Naive B cell (primary cell): ENCODE measurements at places on chromosomes 7 and 10. TPM values are rescaled to one million over a fixed set of nuclear protein-coding genes. Genes with fewer than 3 reads are reported as not detected.

DNA sequence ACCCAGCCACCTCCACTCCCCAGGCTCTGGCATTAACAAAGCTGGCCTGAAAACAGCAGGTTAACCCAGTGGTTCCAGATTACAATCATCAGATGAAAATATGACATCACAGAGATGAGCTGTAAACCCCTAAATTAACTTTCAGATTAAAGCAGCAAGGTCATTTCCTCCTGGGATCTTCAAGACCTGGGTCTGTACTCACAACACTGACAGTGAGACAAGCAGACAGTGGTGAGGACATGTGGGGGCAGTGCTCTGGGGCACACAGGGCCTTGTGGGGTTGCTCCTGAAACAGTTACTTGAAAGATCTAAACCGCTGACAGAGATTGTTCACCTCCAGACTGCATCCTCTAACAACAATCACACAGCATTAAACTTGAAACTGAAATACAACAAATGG, 134.1 kb downstream of the ZNF438 start:
- no peak for DNase-seq

DNA sequence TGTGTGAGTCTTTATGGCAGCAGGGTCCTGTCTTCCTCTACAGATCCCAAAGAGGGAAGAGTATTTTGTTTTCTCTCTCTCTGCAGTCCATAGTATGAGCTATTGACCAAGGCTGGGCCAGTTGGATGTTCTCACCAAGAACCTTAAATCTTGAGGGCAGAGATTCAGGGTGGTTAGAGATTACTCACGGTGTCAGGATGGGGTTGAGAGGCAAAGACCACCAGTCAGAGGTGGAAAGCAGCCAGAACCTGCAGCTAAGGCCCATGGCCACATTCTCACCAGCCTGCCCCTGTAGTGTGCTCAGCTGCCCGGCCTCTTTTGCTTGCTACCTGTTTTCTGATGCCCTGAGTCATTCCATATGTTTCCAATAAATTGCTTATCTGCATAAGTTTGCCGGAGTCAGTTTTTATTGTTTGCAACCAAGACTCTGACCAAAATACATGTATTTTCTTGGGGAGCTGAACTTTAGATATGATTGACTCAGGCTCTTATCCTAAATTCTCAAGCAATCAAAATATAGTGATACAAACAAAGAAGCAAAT, 67.0 kb downstream of the MAP3K8 start:
- no peak for DNase-seq

GRCh38 chr10:2130705-2131305, 393.5 kb upstream of the ADARB2 start:
- DNase-seq = no peak

DNA sequence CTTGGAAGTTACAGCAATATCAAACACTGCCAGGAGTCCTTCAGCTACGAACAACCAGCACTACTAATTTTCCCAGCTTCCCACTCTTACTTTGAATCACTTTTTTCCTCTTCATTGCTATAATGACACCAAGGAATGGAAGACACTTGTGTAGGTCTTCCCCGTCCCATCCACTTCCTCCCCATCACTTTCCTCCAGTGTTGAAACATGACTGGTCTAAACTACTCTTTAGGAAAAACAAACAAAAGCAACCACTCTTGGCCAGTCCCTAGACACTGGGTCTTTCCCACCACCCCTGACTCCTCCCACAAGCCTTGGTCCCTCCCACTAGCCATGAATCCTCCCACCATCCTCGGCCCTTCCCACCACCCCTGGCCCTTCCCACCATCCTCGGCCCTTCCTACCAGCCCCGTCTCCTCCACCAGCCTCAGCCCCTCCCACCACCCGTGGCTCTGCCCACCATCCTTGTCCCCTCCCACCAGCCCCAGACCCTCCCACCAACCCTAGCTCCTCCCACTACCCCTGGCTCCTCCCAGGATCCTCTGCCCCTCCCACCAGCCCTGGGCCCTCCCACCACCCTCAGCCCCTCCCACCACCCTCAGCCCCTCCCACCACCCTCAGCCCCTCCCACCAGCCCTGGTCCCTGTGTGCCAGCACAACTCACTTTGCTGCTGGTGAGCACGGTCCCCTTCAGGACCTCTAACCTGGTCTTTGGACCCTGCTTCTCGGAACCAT, 68.5 kb downstream of the CXCL12 start:
- no peak for DNase-seq

BCCIP gene
- 78.5 TPM for polyA plus RNA-seq

GRCh38 chr7:131106681-131107336, 220.9 kb upstream of the MKLN1 start:
- DNase-seq = peak; percentile 70

GRCh38 chr7:105653441-105654005, 72.2 kb upstream of the EFCAB10 start:
- DNase-seq = no peak

DNA sequence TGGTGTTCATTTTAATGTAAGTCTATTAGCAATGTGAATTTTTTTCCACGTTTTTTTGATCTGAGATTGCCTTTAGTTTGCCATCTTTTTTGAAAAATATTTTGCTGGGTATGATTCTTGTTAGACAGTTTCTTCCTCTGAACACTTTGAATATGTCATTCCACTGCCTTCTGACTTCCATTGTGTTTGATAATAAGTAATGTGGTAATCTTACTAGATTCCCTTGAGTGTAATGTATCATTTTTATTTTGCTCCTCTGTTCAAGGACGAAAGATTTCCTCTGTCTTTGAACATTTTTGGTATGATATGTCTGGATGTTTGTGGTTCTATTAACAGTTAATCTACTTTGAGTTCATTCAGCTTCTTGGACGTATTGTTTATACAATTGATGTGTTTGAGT, 371.4 kb downstream of the SUGCT start:
- no peak for DNase-seq

DNA sequence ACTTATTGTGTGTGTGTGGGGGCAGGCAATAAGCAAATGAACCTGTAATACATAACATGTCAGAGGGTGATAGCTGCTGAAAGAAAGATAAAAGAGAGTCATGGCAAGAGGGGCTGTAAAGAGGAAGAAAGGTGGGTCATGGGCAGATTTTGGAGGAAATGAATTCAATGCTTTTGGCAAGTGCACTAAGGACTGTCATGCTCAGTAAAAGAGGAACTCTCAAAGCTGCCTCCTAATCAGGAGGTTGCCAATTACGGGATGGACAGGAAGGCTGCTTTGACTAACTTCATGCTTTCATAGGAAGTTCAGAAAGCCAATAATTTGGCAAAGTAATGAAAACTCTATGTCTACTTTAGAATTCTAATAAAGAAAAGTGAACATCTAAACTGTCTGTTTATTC, 401.2 kb downstream of the SH2D4B start:
- no peak for DNase-seq

ASZ1 gene
- not detected for polyA plus RNA-seq

DNA sequence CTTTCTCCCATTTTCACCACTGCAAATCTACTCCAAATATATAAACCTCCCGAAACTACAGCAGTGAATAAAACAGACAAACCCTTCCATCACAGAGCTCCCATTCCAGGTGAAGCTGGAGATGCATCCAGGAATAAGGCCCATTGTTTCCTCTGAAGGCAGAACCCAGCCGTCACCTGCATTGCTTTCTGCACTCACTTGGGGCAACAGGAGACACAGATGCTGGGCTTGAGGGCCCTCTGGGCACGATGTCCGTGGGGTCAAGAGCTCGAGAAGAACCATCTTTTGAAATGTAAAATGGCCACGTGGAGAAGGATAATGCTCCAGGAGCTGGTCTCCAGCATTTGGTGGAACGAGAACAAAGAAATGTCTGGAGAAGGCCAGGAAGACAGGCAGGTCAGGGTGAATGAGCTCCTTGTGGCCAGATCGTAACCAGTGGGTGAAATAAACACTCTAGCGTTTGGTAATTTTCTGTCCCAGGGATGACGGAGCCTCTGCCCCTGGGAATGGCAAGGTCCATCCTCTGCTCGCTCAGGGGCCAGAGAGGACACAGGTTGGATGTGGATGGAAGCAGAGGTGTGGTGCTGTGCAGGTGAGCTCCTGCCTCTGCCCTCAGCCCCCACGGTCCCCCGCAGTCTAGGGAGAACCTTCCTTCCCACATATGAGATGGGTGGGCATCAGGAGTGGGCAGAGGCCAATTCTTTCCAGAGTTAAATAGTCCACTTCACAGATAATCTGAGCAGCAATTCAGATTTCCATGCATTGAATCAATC, 556.1 kb downstream of the DNAJB6 start:
- DNase-seq = no peak

GRCh38 chr10:20041931-20042330, 225.7 kb downstream of the PLXDC2 start:
- no peak for DNase-seq

CDK13 gene
- polyA plus RNA-seq = 148 TPM

- no peak for DNase-seq
Measured at GRCh38 chr7:68613897-68614296, 984.4 kb upstream of the AUTS2 start.

GRCh38 chr7:68258609-68259008, 1262.0 kb downstream of the TYW1 start:
- no peak for DNase-seq

DNA sequence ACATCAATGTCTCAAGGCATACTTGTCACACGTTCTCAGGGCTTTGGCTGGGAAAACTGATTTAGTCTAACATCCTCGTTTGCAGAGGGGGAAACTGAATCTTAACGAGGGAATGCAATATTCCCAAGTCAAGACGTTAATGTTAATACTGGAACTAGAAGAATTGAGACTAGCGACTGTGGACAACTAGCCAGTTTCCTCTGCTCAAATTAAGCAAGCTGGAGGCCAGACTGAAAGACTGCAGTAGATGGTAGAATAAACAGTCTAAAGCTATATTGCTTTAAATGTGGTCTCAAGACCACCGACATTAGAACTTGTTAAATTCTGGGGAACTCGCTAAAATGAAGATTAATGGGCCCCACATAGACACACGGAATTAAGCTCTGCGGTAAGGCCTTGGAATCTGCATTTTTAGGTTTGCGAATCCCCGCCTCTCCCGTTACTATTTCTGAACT, 639 bp upstream of the TFAM start:
- DNase-seq = no peak

OR2A42 gene
- 0.97 TPM for polyA plus RNA-seq

YWHAG gene
- 2.3 TPM for polyA plus RNA-seq

DNA sequence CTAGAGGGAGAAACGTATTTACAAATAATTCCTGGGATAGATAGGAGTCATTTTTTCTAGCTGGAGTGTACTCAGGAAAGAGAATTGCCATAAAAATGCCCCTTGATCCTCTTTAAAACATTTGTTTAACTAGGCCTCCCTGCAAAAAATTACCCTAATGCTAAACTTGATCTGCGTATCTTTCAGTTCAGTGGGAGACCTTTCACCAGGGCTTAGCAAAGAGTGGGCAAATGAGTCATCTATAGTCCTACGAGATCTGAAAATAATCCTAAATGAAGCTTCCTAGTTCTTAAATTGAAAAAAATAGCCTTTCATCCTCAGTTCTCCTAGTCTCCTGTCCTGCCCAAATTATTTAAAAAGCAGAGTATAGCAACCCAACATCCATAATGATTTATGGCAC, 198.6 kb upstream of the FRMD4A start:
- DNase-seq = no peak

GRCh38 chr10:62270020-62270419, 1.4 kb upstream of the RTKN2 start:
- DNase-seq = no peak

DNA sequence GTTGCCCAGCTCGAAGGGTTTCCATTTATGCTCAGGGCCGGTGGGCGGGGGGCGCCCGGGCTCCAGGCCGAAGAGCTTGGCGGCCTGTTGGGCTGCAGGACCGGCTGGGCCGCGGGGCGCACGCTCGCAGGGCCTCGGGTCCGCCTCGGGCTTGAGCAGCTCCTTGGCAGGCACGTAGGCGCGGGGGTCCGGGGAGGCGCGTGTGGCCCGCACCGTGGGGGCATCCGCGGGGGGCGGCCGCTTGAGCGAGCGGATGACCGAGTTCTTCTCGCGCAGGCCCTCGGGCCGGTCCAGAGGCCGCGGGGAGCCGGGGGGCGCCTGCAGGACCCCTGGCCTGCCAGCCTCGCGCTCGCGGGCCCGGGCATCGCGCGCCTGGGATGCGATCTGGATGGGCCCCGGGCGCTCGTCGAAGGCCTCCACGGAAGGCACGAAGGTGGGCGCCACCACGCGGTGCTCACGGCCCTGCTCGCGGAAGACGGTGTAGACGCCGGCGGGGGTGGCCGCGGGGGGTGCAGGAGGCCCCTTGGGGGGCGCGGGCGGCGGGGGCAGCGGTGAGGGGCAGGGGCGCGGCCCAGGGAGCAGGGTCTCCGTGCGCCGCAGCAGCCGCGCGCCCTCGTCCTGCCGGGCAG, 35.2 kb downstream of the TNRC18 start:
- DNase-seq = no peak

FRA10AC1 gene
- 5.9 TPM for polyA plus RNA-seq

DNA sequence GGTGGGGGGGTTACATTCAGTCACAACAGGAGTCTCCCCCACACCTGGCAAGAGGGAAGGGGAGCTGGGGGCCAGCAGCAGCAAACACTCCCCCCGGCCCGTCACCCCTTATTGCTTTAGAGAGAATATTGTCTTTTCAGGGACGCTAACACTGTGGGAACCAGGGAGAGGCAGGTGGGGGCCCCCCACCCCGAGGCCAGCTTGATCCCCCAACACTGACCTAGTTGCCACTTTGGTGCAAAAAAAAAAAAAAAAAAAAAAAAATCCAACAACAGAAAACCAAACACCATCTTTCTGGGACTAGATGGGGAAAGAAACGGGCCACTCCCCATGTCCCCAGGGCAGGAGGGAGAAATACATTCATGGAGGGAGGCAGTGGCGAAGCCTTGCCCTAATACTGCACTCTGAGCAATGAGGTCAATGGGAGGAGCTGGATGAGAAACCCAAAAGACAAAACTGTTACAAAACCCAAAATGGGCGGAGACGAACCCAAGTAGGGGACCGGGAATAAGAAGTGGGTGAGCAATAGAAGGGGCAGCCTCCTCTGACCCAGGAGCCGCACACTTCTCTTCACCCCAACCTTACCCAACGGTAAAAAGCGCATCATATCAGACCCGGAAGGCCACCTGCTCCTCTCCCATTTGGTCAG, 6.5 kb downstream of the GNB2 start:
- DNase-seq = no peak

GJD4 gene
- not detected for polyA plus RNA-seq

OR6B1 gene
- not detected for polyA plus RNA-seq

BAZ1B gene
- 16.1 TPM for polyA plus RNA-seq

DNA sequence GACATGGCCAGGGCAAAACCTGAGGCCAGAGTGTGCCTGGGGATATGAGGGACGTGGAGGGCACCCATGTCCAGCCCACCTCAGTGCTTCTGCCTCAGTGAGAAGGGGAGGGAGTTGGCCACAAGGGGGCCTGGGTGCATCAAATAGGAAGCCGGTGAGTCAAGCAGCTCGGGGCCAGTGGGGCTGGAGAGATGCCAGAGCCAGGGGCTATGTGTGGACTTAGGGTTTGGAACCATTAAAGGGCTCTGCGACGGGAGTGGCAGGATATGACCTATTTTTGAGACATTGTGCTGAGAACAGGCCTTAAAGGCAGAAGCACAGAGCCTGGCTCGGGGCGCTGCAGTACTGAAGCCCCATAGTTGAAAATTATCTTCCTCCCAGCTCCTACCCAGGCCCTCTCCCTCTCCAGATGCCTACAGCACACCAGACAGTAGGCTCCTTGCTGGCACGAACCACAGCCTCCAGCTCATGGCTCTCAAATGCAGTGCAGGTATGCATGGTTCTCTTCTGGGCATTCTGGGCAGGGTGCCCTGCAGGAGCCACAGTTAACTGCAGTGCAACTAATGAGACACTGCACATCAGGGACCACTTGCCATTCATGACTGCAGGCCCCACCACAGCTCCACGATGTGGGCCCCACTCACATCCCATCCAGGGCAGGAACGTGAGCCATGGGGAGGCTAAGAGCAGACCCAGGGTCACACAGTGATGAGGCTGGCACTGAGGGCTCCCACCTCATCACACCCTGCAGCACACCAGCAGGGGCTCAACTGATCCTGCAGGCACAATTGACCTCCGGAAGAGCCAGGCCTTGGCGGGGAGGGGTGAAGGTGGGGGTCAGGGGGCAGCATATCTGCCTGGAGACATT, 7.2 kb upstream of the PGAM2 start:
- DNase-seq = no peak
